Esophagus squamous epithelium (tissue), 5 donors: ENCODE measurements at places on chromosomes 12 and 14.

- DNase-seq: no peak
These were observed 185.0 kb downstream of the DPF3 start for GRCh38 chr14:72708708-72709475.

GRCh38 chr14:69964841-69965240, 85.6 kb downstream of the SMOC1 start:
- no peak for DNase-seq

DNA sequence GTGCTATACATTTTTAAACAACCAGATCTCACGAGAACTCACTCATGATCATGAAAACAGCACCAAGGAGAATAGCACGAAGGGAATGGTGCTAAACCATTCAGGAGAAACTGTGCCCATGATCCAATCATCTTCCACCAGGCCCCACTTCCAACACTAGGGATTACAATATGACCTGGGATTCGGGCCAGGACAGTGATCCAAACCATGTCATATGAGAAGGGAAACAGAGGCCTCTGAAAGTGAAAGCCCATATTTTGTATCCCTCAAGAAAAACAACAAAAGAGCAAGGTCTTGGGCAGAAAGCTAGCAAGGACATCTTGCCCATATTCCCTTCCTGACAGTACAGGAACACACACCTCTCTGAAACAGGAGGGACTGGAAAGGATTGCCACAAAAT, 163.9 kb upstream of the VASH1 start:
- DNase-seq: no peak

DNA sequence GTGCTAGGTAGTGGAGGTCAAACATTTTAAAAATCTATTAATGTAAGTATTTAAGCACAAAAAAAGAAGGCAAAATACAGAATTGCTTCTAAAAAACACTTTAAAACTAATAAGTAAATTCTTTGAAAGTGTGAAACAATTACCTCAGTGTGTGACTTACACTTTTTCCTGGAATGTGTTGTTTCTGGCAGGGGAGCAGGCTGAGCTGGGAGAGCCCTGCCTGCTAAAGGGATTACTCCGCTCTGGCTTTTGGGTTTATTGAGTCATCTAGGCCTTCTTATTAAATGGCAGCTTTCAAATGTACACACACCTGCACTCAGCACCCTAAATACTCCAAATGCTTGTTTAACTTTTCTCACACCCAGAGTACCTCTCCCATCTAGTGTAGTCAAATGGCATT, 279.8 kb downstream of the AKAP6 start:
- DNase-seq: no peak

DNA sequence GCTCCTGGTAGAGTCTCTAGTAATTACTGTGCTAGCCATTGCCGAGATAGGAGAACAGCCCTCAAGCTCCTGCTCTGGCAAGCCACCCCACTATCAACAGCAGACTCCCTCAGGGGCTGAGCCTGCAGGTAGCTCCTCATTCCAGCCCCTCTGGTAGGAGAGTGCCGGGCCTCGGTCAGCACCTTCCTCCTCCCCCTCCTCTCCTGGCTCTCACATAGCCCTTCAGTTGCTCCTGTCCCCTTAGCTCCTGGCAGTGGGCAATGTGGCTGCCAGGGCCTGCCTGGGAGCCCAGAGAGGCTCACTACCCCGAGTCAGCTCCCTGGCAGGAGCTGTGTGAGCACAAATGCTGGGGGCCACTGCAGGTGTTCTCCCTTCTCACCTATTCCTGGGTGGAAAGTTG, 52.0 kb downstream of the IQSEC3 start:
- DNase-seq: no peak

GRCh38 chr14:88613552-88614010, 50.7 kb downstream of the ZC3H14 start:
- no peak for DNase-seq
